ENCODE measurements at places on chromosomes 5 and 9.

DNA sequence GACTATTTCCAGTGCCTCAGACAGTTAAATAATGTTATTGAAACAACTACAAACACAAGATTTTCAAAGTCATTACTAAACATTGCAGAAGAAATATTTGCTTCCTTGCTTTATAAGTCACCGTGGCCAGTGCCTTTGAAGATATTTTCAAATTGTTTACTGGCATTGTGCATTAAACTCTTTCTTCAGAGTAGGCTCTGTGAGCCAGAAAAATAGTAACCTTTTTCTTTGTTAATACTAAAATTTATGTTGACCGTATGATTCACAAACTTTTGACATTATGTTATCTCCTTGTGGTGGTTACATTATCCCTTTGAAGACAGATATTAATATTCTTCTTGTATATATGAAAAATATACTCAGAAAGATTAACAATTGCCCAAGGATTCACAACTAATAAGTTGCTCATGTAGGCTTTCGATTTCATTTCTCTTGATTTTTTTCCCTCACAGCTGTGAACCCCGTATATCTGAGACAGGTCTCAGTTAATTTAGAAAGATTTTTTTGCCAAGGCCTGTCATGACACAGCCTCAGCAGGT is 140.1 kb downstream of the NR3C1 start:
- DNase-seq: no peak

- no peak for DNase-seq
Observed at GRCh38 chr9:124438091-124438490, 12.2 kb upstream of the ADGRD2 start.

DNA sequence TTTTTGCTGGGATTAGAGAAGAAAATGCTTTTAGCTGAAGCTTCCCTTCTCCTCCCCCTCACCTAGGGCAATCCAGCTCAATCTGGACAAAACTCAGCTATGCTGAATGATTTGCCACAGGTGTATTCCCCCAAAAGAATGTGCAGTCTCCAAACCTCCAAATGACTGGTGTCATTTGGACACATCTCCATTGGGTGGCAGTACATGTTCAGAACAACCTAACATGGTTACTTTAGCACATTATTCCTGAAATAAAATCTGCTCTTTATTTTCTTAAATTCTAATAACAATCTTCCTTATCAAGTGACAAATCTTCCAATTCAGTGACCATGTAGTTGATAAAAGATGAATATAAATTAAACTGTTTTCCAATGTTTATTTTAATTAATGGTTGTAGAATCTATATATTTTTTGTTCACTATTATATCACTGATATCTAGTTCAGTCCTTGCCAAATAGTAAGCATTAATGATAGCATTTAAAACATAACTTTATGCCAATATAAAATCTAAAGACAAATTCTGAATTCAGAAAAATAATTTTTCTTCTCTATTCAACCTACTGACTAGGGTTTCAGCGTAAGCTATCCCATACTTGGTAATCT is 61.3 kb upstream of the MOCS2 start:
- DNase-seq: no peak

DNA sequence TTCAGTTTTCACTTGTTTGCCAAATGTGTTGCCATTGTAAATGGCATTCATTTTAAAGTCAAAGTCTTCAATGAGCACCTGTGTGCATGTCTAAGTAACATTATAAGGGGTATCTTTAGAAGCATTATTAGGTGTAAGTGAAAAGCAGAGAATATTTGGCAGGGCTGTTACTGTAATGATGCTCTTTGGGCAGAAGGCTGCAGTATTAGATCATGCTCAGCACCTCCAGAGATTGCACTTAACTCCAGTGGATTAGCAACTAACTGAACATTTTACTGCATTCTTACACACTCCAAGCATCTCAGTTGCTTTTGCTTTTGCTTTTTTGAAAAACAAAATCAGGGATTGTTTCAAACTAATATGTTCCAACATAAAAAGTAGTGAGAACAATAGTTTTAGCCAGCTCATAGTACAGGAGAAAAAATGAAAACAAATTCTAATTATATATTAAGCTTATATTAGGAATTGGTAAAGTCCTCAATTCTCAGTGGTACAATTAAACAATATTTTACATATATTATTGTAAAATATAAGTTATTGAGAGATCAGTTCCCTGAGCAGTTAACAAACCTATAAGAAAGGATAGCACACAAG is 1740.9 kb upstream of the CDH9 start:
- no peak for DNase-seq

GRCh38 chr5:157997991-157998504 is 139.1 kb upstream of the CLINT1 start:
- no peak for DNase-seq

- no peak for DNase-seq
Observed at GRCh38 chr5:5287419-5287818, 135.1 kb upstream of the ICE1 start.

- no peak for DNase-seq
Observed at GRCh38 chr5:89850513-89850865, 559.1 kb downstream of the CETN3 start.

GRCh38 chr9:115416299-115416698 is 298.3 kb upstream of the TNC start:
- no peak for DNase-seq

DNA sequence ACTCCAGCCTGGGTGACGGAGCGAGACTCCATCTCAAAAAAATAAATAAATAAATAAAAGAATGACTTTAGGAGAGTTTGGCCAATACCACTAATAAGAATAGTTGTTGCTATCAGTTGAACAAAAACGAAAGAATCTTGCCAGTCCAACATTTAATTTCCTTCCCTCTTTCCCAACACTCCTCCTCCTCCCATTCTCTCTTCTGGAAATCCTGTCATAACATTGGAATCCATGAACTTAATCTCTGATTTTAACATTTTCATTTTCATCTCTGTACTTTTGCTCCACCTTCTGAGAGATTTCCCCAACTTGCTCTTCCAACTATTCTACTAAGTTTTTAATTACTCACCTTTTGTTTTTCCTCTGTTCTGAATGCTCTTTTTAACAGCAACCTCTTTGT is 42.8 kb upstream of the CDK20 start:
- DNase-seq: no peak

- no peak for DNase-seq
Observed at GRCh38 chr9:133331641-133332380, 4.2 kb downstream of the SURF6 start.

- no peak for DNase-seq
Observed at GRCh38 chr5:74421377-74421776, 219.2 kb downstream of the ENC1 start.

- DNase-seq: no peak
Observed at GRCh38 chr5:29208024-29208423, 1985.5 kb upstream of the CDH6 start.

- no peak for DNase-seq
Observed at GRCh38 chr5:142246258-142246657, 78.6 kb downstream of the SPRY4 start.

DNA sequence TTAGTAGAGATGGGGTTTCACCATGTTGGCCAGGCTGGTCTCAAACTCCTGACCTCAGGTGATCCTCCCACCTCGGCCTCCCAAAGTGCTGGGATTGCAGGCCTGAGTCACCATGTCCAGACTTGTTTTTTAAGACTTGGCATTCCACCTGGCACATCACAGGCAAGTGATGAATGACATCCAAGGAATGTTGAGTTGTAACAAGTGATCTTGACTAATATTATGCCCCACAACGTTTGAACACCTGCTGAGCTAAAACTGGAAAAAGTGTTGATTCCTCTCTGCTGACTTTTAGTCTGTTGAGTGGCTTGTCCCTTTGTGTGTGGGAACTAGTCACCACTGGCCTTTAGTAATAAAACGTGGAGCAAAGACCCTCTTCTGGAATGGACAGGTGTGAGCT is 54.6 kb downstream of the SUB1 start:
- no peak for DNase-seq

DNA sequence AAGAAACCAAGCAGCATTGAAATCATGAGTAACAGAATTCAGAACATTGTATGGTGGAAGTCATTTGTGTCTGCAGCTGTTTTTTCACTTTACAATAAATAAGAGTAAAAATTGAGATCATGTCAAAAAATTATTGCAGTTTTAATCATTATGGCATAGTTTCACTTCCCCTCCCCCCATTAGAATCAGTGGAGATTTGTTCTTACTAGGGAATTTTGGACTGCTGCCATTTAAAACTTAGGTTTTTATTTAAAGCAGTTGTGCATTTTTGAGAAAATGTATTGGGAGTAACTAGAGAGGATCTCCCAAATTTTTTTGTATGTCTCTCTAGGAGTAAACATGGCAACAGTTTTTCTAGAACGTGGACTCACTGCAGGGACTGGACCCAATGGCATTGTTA is 20.4 kb downstream of the GTF3C4 start:
- no peak for DNase-seq

- no peak for DNase-seq
Observed at GRCh38 chr5:43973908-43974307, 370.9 kb downstream of the NNT start.

DNA sequence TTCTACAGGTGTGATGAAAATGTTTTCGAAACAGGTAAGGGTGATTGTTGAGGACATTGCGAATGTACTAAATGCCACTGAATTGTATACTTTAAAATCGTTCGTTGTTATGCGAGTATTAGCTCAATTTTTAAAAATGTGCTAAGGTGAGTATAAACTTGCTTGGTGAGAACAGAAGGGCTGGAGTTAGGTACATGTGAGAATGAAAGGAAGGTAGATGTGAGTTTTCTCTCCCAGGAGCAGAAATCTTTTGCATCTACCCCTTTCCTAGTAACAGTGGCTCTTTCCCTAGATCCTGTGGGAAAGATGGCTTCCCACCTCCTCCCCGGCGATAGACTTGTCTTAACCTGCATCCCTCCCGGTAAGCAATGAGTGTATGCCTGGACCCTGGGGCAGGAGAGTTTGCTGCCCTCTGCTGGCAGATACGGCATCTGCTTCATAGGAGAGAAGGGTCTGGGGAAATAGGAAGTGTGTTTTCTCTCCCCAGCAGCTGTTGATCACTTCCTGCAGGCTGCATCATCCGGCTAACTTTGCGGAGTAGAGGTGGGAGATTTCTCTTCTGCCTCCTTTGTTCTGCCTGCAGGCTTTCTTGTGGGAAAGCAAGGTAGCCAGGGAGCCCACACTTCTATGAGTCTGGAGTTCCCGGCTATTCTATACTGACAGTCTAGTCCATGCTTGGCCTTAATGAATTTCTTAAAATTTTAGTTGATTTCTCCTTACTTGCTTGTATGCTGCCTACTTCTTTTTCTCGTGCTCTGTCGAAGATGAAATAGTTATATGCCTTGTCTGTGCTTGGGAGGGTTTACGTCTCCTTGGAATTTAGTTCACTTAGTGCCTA is 373.3 kb upstream of the SEMA6A start:
- peak; percentile 25 for DNase-seq

DNA sequence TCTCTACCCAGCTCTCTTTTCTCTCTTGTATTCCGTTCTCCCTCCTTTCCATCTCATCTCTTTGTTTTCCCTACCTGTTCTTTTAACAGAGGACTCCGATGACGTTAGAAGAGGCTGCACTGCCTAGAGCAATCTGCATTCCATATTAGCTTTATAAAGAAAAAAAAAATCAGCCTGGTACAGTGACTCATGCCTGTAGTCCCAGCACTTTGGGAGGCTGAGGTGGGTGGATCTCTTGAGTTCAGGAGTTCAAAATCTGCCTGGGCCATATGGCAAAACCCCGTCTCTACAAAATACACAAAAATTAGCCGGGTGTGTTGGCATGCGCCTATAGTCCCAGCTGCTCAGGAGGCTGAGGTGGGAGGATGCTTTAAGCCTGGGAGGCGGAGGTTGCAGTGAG is 49.0 kb downstream of the DAPK1 start:
- no peak for DNase-seq

DNA sequence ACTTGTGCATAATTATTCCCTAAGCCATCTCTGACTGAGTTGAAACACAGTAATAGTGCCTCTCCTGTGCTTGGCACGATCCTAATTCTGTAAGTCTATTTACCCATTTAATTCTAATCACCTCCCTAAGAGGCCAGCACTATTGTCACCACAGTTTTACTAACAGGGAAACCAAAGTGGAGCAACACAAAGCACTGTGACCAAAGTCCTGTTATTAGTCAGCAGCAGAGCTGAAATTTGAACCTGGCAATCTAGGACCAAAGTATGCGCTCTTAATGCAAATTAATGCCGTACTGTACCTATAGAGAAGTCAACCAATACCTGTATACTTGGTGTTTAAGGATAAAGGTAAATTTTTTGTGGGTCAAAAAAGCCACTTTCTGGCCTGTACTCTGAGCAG is 77.1 kb upstream of the CNTLN start:
- DNase-seq: no peak

- DNase-seq: no peak
Observed at GRCh38 chr9:116027096-116027495, 126.5 kb upstream of the PAPPA start.

DNA sequence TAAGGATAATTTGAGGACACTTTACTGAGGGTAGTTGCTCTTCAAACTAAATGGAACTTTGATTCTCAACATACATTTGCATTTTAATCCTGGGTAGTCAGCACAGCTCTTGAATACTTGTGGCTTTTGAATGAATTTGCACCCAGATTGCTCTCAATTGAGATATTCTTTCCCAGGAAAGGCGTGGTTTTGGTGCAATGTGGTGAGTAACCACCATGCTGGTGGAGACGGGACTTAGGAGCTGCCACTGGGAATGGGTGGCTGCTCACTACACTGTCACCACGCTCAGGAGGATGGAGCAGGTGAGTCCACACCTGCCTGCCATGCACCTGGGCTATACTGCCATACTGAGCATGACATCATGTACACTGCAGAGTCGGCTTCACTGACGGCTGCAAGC is 99.2 kb downstream of the IRX1 start:
- no peak for DNase-seq

DNA sequence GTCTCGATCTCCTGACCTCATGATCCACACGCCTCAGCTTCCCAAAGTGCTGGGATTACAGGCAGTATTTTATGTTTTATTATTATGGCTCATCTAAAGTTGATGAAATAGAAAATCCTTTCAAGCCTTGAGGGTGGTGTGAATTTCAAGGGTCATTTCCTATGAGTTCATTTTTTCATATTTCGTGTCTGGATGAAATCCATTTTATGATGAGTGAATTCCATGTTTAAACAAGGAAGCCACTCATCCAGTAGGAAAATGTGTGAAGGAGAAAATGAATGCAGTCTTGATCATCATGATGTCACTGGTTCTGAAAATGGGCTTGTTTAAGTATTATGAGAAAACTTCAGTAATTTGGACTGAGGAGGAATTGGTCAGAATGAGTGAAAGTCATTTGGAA is 74.6 kb upstream of the ZSWIM6 start:
- DNase-seq: no peak

DNA sequence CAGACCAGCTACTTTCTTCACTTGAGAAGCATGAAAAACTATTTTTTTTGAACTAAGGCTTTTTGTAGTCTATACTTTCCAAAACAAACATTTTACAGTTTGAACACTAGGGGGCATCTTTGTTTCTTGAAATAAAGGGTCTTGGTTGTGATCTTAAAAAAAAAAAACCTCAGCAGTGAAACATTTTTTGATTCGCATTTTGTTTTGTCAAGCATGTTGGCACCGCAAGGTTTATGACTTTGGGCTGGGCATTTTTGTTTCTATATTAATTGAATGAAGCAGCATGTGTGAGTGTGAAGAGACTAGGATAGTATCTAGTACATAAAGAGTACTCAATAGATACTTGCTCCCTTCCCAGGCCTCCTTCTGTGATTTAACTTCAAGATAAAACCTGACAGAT is 31.6 kb upstream of the ACOT12 start:
- DNase-seq: no peak

All from stimulated activated CD4-positive, alpha-beta T cell treated with anti-CD3 and anti-CD28 coated beads, Interleukin-4, amount 100 ng/mL, for 4 hours (primary cell).